Mammary epithelial cell (primary cell): ENCODE measurements at places on chromosomes 5 and 9. TPM values are rescaled to one million over a fixed set of nuclear protein-coding genes. Genes with fewer than 3 reads are reported as not detected.

The GFI1B gene
- not detected for polyA plus RNA-seq

The DOCK2 gene
- 0.29 TPM for polyA plus RNA-seq

The CCNO gene
- polyA plus RNA-seq = 3.0 TPM

The ROR2 gene
- polyA plus RNA-seq = 0.03 TPM

The IFNK gene
- polyA plus RNA-seq = not detected

The TMEM267 gene
- polyA plus RNA-seq = 9.7 TPM

The OTP gene
- polyA plus RNA-seq = not detected

The PCSK5 gene
- 2.1 TPM for polyA plus RNA-seq

The DOK3 gene
- 1.7 TPM for polyA plus RNA-seq

The PTTG1 gene
- 381 TPM for polyA plus RNA-seq

The ADGRV1 gene
- 0.02 TPM for polyA plus RNA-seq

The FAXDC2 gene
- polyA plus RNA-seq = 1.4 TPM

The DNM1 gene
- 0.50 TPM for polyA plus RNA-seq

The KCNMB1 gene
- not detected for polyA plus RNA-seq

The MSH3 gene
- polyA plus RNA-seq = 6.9 TPM

The FGF18 gene
- polyA plus RNA-seq = not detected

The ZNF354B gene
- 4.3 TPM for polyA plus RNA-seq

The RAD50 gene
- 18.1 TPM for polyA plus RNA-seq

The PARP8 gene
- polyA plus RNA-seq = 15.4 TPM

The RHOBTB3 gene
- 0.40 TPM for polyA plus RNA-seq

The ADGRD2 gene
- 0.10 TPM for polyA plus RNA-seq

The LTC4S gene
- polyA plus RNA-seq = 0.29 TPM

The CARTPT gene
- not detected for polyA plus RNA-seq

The RANBP17 gene
- 0.76 TPM for polyA plus RNA-seq

The AHRR gene
- polyA plus RNA-seq = 0.25 TPM

The MYOT gene
- polyA plus RNA-seq = 0.75 TPM

The PLPPR1 gene
- polyA plus RNA-seq = 0.07 TPM

The ADCY2 gene
- not detected for polyA plus RNA-seq

The ARL14EPL gene
- polyA plus RNA-seq = not detected

The CENPK gene
- 12.0 TPM for polyA plus RNA-seq

The PTGS1 gene
- 21.7 TPM for polyA plus RNA-seq

The YTHDC2 gene
- polyA plus RNA-seq = 4.8 TPM

The POU5F2 gene
- not detected for polyA plus RNA-seq

The CAMK2A gene
- polyA plus RNA-seq = 0.09 TPM

The SOHLH1 gene
- not detected for polyA plus RNA-seq

The FRMPD1 gene
- 0.14 TPM for polyA plus RNA-seq

The SHISAL2B gene
- not detected for polyA plus RNA-seq

The KLHL3 gene
- polyA plus RNA-seq = 2.9 TPM

The GLRA1 gene
- polyA plus RNA-seq = not detected
